ENCODE measurements at places on chromosomes 11 and 22.
A peak's percentile ranks its signal among the peaks of the same experiment; 100 is the strongest.

GRCh38 chr11:93783765-93784144 lies 327 bp upstream of the MED17 start:
- DNase-seq, result no peak

- DNase-seq, result no peak
Measured at GRCh38 chr22:30244066-30244465, 2.5 kb downstream of the LIF start.

DNA sequence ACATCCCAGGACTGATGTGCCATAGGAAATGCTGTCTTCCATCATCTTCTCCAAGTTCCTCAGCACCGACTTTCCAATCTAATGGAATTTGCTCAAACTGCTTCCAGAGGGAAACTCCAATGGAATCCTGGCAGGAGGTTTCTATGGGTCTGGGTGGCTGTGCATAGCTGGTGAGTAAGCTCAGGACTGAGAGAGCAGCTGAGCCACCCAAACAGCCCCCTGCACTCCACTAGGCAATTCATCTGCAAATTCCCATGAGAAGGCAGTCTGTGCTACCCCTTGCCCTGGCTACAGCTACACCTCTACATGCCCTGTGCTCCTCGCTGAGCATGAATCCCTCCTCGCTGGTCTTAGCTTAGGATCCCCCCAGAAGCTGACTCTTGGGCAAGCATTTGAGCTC lies 127.9 kb upstream of the CSNK2A3 start:
- DNase-seq, result peak; percentile 56

DNA sequence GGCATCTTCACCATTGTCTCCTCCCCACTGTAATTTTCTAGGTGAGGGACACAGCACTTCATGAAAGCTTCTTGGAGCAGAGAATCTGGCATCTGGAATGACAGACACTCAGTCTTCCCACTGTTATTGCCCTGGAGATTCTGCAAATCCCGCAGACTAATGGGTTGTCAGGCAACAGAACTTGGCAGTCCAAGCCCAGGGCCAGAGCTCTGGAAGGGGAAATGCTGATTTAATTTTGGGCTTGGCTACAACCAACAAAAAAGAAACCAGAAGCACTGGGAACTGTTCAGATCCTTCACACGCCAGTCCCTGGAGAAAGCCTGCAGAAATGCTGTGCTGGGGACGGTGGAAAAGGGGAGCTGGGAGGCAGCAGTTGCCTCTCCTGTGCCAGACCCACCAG lies 71.5 kb upstream of the BID start:
- no peak for DNase-seq

DNA sequence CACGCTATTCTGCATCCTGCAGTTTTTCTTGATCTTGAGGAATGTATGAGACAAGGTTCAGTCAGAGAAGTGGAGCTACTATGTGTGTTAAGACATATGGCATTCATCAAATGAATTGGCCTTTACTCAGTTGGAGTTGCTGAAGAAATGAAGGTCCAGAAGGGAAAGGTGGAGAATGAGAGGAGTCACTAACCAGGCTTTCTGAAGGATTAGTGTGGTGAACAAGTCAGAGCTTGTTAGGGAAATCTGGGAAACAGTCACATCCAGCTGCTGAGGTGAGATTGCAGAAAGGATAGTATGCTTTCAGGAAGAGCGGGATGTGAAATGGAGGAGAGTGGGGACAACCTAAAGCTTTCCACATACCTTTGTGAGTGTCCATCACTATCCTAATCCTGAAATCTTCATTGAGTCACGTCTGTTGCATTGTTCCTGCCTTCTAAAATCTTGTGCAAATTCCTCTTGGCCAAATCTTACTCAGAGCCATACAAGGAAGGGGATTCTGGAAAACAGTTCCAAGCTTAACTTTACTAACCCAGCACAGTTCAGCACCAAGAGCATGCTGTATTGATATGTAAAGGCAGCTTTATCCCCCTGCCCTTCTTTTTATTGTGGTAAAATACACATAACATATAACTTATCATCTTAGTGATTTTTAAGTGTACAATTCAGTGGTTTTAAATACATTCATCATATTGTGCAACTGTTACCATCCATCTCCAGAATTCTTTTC lies 11.4 kb upstream of the PITPNB start:
- DNase-seq, result peak; percentile 21

DNA sequence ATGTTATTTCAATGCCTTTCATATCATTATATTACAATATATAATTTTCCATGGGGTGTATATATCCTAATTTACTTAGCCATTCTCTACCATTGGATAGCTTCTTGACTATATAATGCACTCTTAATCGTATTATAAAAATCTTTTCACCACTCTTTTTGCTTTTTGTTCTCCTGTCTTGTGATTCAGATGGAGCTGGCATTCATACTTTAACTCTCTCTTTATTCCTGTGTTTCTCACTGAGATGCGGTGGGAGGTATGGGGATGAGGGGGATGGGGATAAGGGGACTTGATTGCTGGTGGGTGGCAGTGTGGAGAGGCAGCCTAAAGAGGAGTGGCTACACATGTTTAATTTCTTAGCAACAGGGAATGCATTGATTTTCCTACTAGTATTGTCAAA lies 105.9 kb downstream of the NELL1 start:
- DNase-seq, result no peak

- DNase-seq, result no peak
Measured at GRCh38 chr11:69483691-69484426, 2.4 kb downstream of the LINC01488 start.
